GM20000 (cell line): ENCODE measurements at places on chromosomes 5 and 9.

DNA sequence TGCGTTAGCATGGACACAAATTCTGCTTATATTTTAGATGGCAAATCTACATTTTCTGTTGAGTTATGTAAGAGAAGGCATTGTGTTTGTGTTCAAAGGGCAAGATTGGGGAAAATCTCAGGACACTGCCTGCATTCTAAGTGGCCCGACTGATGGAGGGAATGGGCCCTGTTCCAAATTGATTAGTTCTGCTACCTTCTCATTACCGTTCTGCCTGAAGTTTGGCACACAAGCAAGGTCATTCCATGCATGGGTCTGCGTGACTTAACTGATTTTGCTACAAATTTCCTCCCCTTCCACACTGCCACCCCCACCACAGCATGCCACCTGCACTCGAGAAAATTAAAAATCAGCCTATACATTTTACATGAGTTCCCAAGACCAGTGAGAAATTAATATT is 409.9 kb downstream of the BRINP1 start:
- no peak for DNase-seq

DNA sequence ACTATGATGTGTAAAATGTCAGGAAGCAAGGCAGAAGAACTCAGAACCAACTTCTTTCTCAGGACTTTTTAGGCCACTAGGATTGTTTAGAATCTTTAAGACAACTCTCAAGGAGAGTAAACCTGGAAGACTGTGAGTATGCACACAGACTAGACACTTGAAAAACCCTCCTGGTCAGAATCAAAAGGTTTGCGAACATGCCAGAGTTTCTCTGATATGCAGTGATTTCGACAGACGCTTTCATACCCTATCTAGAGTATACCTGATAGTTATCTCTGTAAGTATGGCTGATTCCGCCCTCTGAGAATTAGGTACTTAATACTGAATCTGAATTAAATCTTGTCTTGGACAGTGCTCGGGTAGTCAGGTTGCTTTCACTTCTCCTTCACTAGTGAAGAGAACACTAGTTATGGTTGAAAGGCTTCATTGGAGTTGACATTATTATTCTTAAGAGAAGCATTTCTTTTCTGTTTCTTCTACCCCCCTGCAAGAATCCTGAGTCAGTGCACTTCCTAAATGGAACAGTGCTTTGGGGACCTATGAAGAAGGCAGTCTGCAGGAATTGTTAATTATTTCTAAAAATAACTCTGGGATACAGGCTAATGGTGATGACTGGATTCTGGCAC is 158.1 kb downstream of the HACD4 start:
- DNase-seq, result no peak

DNA sequence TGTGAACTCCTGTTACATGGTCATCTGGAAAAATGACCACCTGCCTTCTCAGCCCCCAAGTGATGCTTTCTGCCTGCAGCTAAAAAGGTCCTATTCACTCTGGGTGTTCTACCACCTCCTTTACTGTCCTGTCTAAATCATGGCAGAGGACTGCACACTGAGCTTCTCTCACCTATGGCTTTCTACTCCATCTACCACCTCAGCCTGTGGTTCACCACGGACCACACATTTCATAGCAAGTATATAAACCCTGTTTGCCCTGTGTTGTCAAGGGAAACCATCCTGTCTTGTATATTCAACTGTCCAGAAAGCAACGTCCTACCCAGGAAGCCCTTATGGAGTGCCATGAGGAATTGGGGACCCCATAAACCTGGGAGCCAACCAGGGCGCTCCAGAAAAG is 167.4 kb upstream of the ITGA1 start:
- no peak for DNase-seq

- no peak for DNase-seq
Measured at GRCh38 chr5:142432369-142432863, 107.6 kb upstream of the SPRY4 start.

DNA sequence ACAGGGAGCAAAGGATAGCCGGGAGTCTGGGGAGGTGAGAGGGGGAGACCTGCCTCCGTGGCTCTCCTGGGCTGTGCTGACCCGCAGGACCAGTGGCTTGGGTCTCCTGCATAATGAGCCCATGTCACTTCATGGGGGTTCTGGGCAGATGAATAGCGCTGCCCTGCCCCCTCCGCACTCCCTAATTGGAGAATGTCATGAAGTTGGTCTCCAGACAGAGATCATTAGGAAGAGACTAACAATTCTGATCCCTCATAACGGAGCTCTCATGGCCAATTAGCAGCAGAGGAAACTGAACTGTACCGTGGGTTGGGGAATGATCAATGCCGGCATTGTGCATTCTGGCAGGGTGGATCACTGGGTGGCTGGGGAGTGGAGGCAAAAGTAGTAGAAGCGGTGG is 186.1 kb downstream of the FSTL4 start:
- DNase-seq, result no peak

DNA sequence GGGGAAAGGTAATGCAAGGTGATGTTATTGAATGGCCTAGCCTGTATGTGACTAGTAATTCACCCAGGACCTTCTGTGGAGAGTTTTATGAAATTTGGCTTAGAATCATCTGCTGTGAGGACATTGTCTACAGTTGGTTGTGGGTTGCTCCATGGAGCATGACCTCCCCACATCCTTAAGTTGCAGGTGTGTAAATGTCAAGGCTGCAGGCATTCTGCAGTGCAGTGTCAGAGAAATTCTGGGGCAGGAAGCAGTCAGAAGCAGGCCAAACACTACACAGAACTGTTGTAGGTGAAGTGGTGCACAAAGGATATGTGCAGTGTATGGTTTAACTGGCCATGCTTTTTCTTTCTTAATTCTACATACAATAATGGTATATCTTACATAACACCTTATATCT is 588.3 kb downstream of the EBF1 start:
- peak; percentile 36 for DNase-seq

- no peak for DNase-seq
Measured at GRCh38 chr5:14357851-14358250, 214.7 kb downstream of the TRIO start.

- no peak for DNase-seq
Measured at GRCh38 chr5:117188211-117188610, 613.6 kb upstream of the SEMA6A start.

DNA sequence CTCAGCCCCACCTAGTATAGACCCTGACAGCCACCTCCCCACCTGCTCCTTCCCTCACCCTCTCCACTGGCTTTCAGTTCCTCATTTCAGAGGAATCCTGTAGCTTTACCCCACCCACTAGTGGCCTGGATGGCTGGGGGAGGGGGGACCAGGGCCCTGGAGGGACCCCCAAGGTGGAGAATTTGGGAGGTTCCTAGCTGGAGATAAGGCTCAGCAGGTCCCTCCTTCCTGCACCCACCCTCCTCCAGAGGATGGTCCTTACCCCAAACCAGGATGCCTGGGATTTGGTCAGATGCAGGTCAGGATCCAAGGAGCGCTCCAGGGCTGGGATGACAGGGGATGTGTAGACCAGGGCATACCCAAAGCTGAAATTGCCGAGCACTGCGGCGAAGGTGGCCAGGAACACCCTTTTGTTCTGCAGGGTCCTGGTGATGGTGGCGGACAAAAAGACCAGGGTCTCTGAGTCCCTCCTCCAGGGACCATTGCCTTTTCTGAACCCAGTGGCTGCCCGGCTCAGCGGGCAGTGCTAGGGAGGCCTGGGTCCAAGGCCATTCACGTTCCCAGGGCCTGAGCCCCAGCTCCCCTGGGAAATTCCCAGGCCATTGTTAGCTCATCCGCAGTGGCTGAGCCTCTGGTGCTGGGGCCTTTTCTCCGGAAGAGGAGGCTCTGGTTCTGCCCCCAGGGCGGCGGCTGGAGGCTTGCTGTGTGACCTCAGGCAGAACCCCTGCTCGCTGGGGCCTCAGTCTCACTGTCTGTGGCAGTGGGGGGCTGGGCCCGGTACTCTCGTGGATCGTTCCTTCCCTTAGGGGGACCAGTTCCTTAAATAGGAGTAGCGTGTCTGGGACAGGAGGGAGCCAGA is 678 bp downstream of the SLC2A6 start:
- peak; percentile 77 for DNase-seq

DNA sequence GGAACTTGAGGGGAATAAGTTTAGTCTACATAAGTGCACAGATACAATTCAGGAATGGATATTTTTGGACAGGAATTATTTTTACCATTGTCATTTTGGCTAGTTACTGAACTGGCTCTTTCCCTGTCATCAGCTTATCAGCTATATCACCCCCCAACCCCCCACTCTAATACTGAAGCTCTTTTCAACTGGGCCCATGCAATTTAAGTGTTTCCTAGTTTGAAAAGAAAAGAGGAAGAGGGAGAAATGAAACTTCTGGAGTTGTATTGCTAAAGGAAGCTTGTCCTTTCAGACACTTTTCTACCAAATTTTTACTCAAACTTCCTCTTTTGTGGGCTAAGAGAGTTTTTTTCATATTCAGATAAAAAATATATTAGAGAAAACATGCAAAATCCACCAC is 18.5 kb upstream of the TIMD4 start:
- DNase-seq, result no peak

DNA sequence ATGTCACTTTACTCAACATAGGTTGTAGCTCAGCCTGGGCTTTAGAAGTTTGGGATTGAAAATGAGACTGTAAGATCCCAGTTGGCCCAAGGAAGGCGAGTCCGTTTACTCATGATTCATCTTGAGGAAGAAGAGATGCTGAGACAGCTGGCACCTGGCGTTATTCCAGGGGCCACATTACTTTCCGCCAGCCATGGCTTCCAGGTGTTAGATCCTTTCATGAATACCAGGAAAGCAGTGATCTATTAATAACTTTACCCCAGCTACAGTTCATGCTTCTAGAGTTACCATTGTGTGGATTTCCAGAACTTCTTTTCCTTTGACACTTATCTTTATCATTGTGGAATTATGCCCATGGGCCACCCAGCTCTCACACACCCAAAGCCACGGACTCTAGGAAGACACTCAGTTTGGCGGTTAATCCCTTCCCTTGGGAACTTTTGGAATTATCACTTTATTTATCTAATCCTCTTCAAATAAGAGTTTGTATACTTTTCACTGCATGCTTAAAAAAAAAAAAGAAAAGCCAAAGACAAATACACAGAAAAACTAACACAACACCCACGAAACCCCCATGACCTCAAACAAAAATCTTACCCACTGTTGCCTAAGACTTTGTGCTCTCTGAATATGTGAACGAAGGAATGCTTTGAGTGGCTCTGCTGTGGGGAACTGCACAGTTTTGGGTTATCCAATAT is 26.9 kb downstream of the RAI14 start:
- no peak for DNase-seq

GRCh38 chr9:556199-556598 is 285.3 kb upstream of the DMRT1 start:
- no peak for DNase-seq

DNA sequence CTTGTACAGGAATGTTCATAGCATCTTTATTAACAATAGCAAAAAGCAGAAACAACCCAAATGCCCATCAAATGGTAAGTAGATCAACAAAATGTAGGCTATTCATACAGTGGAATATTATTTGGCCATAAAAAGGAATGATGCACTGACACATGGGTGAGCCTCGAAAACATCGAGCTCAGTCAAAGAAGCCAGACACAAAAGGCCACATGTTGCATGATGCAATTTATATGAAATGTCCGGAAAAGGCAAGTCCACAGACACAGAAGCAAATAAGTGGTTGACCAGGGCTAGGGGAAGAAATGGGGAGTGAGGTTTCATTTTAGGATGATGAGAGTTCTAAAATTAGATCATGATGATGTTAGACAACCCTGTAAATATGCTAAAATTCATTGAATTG is 16.5 kb upstream of the SLC2A8 start:
- DNase-seq, result no peak

GRCh38 chr9:107054146-107054545 is 191.2 kb downstream of the ZNF462 start:
- DNase-seq, result no peak

DNA sequence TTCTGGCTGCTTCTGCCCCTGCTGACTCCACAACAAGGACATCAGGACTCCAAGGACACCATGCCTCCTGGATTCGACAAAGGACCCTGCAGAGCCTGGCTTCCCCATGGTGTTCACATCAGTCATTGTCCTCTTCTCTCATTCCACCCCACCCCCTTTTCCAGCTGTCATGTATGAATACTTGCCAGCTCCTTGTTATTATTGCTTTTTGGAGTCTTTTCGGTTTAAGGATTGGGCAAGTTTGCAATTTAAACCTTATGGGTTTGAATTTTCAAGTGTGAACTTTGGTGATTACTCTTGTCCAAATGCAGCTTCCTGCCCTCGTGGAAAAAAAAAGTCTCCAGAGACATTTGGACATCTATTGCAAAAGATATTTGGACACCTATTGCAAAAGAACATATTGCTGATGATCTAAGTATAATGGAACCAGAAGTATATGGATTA is 14.2 kb upstream of the LVRN start:
- DNase-seq, result no peak

DNA sequence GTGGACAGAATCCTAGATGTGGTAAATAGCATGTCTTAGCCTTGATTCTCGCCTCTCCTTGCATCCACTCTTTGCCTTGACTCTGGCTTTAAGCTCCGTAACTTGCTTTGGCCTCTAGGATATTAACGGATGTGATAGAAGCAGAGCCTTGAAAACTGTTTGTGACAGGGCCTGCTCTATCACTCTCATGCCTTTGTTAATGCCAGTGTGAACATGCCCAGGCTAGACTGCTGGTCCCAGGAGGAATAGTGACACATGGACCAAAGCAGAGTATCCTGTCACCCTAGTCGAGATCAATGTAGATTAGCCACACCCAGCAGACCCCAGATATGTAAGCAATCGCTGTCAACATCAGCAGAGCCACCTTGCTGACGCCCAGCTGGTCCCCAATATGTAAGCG is 109.9 kb upstream of the C9orf72 start:
- DNase-seq, result no peak

- no peak for DNase-seq
Measured at GRCh38 chr5:39249069-39249468, 29.7 kb upstream of the FYB1 start.

GRCh38 chr5:54363669-54364068 is 53.3 kb upstream of the ARL15 start:
- no peak for DNase-seq

DNA sequence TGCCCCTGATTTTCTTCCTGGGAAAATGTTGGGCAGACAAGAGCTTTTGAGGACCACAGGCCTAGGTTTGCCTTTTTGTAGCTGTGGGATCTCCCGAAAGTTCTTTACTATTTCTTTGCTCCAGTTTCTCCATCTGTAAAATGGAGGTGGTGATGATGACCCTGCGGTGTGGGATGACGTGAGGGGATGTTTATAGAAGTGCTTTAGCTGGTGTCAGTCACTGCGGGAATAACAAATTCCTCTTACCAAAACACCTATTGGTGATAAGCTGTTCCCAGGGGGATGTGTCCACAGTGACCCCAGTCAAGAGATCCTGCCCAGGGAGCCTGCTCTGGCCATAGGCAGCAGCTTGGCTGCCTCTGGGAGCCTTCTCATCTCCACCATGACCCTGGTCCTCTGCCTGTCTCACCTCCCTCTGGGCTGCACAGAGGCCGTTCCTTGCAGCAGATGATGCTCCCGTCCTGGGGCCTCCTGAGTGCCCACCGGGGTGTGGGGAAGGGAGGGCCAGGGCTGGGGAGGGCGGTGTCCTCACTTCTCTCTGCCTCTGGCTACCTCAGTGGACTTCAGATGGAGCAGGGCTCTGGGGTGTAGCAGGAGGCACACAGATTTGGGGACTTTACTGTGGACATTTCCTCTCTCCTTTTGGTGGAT is 77.2 kb downstream of the COL15A1 start:
- no peak for DNase-seq
